B cell (primary cell): ENCODE measurements at places on chromosomes 7 and 10.
A peak's percentile ranks its signal among the peaks of the same experiment; 100 is the strongest.

GRCh38 chr7:147519062-147519461 lies 1071.5 kb upstream of the C7orf33 start:
- DNase-seq, result no peak

GRCh38 chr7:20788420-20788990 lies 1.8 kb upstream of the SP8 start:
- DNase-seq, result no peak

- DNase-seq, result no peak
Measured at GRCh38 chr10:28090506-28090905, 91.6 kb upstream of the ODAD2 start.

DNA sequence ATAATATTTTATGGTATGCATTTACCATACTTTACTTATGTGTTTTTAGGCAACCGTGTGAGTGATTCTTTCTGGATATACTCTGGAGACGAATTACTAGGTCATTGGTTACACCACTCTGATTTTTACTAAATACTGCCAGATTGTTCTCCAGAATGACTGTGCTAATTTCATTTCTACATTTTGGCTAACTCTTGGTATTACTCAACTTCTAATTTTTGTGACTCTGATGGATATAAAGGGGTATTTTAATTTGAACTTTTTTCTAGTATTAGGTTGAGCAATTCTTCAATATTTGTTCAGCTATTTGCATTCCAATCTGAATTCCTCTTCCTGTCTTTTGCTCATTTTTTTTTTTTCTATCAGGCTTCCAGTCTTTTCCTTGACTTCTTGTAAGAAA lies 223.6 kb downstream of the MDFIC start:
- no peak for DNase-seq

- no peak for DNase-seq
Measured at GRCh38 chr10:865257-865656, 66.2 kb downstream of the LARP4B start.

- no peak for DNase-seq
Measured at GRCh38 chr10:69786791-69787190, 14.9 kb upstream of the COL13A1 start.

DNA sequence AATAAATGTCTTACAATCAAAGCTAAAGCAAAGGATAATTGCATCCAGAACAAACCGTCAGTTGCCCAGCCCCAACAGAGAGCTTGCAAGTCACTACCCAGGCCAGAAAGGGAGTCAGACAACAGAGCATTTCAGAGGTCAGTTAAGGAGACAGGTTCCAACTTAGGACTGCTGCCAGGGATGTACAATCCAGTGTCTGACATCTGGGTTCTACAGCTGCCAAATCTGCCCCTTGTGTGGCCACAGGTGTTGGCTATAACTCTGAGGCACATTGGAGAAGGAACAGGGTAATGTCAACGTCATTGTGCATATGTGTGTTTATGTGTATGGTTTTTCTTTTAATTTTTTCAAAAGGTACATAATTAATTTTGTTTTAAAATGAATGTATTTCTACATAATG lies 85.2 kb upstream of the GLCCI1 start:
- no peak for DNase-seq

GRCh38 chr7:155845226-155845625 lies 33.0 kb upstream of the SHH start:
- DNase-seq, result no peak

DNA sequence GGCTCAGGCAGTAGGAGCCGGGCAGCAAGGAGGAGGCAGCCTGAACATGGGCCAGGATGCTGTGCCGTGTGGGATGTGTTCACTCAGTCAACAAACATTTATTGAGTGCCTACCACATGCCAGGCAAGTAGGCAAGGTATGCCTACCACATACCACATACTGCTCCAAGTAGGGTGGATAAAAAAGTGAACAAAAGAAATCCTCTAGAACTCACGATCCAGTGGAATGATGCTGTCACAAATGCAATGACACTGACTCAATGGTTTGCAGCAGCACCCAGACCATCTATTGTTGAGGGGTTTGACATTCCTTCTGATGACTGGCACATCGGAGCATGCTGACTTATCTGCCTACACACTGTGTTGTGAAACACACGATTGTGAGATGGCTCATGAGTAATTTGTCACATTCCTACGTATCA lies 413.5 kb downstream of the NRG3 start:
- no peak for DNase-seq

- no peak for DNase-seq
Measured at GRCh38 chr7:40538281-40538680, 403.5 kb downstream of the SUGCT start.

GRCh38 chr7:84194484-84195271 lies at the start of gene SEMA3A:
SEMA3A (minus strand) TSS chr7:84194789; CDS start chr7:84194586, 203 bp downstream.
- DNase-seq, result no peak

- DNase-seq, result peak; percentile 5
Measured at GRCh38 chr10:86899132-86899531, 58.3 kb downstream of the MMRN2 start.

- no peak for DNase-seq
Measured at GRCh38 chr7:3697472-3697871, 396.4 kb downstream of the SDK1 start.

GRCh38 chr10:29951441-29951931 lies 107.9 kb downstream of the JCAD start:
- DNase-seq, result no peak

GRCh38 chr7:45876519-45876918 lies 3.6 kb upstream of the CCDC201 start:
- no peak for DNase-seq

GRCh38 chr7:11506417-11506816 lies 325.6 kb downstream of the THSD7A start:
- no peak for DNase-seq

- DNase-seq, result no peak
Measured at GRCh38 chr7:153084278-153084677, 324.7 kb downstream of the ACTR3B start.

GRCh38 chr7:148540041-148540738 lies 50.4 kb upstream of the C7orf33 start:
- no peak for DNase-seq

DNA sequence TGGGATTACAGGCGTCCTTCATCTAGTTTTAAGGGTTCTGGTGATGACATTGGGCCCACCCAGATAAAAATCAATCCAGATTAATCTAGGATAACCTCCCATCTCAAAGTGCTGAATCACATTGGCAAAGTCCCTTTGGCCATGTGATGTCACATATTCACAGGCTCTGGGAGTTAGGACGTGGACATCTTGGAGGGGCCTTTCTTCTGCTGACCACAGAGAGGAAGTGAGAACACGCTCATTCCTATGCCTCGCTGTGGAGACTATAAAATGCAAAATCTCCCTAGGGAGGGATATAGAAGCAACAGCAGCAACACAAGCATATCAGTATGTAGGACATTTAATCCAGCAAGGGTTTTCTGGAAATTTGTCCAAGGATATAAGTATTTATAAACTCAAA lies 266.0 kb upstream of the PITRM1 start:
- DNase-seq, result no peak

GRCh38 chr7:83455612-83456011 lies 193.3 kb downstream of the SEMA3E start:
- DNase-seq, result no peak

DNA sequence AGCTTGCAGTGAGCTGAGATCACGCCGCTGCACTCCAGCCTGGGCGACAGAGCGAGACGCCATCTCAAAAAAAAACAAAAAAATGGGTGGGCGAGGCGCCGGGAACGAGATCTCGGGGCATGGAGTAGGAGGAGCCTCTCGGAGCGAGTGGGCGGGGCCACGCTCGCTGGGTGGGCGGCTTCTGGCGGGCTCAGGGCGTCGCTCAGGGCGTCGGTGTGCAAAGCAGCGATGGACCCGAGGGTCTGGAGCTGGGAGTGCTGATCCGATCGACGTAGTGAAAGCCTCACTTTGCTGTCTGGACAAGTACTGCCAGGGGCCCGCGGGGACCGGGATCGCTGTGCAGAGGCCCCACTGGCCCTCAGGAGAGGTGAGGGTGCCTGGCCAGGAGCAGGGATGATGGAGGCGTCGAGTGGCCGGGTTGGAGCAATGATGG lies 22.6 kb upstream of the AMZ1 start:
- DNase-seq, result no peak

DNA sequence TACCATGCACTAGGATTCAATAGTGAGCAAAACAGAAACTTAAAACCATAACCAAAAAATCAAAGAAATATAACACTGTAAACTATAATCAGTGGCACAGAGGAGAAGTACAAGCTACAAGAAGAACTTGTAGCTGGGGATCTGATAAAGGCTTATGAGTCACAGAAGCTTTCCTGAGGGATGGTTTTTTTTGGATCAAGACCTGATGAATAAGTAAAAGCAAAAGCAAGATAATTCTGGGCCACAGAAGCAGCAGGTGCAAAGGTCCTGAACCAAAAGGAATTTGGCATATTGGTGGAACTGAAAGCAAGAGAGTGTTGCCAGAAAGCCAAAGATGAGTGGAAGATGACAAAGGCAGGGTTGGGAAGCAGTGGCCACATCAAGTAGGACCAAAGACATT lies 37.4 kb upstream of the BET1 start:
- DNase-seq, result no peak

- no peak for DNase-seq
Measured at GRCh38 chr10:120917521-120918250, 66.5 kb downstream of the WDR11 start.

GRCh38 chr7:83610649-83611304 lies 38.2 kb downstream of the SEMA3E start:
- DNase-seq, result no peak

GRCh38 chr7:126574276-126575250 lies 678.2 kb downstream of the GRM8 start:
- no peak for DNase-seq

DNA sequence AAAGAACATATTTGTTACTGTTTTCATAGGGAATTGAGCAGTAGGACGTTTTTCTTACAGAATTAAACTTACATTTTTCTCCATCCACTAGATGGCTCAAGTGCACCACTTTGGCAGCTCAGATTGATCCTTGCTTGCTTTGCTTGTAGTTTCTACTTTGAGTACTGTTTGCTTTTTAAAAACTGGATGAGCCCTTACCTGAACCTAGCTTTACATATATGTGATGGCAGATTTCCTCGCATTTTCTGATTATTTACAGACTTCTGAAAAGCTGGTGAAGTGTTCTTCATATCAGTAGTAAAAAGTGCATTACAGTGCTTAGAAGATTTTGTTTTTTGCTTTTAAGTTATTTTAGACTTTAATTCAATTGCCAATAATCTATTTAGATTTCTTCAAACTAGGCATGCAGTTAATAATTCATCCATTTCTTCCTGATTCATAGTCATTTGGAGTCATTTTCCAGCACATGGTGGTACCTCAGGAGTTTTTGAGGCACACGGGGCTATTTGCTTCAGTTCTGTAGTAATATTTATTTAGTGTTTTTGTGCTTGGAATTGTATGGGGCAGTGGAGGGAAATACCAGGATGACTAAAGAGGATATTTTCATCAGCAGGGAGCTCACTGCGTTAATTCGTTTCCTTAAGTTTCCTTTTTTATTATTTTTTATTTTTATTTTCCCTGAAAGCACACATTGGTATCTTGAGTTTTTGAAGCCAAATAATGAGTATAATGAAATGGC lies 57.3 kb downstream of the MAPK8 start:
- peak; percentile 59 for DNase-seq

DNA sequence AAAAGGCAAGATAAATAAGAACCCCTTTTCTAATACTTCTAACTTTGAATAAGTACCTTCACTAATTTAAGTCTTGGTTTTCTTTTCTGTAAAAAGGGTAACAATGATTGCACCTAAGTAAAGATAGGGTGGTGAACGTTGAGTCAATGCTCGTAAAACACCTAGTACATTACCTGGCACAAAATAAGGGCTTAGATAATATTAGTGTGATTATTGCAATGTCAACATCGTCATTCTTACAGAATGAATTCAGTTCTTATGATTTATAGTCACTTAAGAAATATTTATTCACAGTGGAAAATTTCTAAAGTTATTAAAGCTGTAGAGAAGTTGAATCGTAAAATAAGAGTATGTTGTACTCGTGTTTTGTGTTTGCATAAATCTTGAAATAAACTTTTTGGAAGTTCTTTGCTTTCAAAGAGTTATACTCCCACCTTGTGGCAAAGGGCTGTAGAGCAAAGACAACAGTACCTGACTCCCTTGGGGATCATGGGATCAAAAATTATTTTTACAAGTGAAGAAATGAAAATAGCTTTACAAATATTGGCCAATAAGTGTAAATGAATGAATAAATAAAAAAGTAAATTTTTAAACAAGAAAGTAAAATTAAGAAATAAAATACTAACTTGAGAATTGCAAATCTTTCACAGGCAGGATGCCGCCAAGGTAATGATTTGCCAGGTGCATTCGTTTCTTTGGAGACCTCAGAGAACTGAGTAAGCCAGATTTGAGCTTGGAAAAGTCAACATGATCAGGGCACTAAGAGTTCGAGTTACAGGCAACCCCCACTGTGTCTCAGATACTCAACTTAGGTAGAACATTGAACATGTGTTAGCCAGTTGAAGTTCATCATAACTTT lies 285.8 kb upstream of the CACNA2D1 start:
- no peak for DNase-seq

DNA sequence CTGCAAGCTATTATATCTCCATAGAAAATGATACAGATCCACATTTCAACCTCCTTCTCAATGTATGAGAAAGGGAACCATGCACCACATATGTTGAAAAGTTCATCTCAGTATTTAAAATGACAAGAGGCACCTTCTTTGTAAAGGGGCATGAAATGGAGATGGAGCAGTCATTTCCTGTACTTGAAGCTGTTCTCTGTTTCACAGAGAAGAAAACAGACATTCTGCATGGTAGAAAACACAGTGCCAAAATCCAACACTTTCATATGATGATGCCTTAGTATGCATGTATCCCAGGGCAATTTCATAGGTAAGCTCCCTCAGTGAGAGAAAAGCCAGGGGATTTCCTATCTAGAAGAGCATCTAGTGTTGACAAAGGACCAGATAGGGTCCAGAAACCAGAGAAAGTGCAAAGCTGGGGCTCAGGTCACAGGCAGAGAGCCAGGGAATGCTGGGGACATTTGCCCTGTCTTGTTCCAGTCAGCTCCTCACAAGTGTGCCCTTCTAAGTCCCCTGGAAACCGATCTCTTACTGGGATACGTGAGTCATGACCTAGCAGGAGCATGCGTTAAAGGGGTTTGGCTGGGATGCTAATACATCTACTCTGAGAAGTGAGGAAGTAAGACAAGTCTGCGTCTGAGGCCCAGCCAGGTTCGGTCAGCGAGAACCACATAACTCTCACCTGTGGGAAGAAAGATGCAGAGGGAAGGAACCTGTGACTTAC lies 118.7 kb downstream of the ICA1 start:
- DNase-seq, result no peak

DNA sequence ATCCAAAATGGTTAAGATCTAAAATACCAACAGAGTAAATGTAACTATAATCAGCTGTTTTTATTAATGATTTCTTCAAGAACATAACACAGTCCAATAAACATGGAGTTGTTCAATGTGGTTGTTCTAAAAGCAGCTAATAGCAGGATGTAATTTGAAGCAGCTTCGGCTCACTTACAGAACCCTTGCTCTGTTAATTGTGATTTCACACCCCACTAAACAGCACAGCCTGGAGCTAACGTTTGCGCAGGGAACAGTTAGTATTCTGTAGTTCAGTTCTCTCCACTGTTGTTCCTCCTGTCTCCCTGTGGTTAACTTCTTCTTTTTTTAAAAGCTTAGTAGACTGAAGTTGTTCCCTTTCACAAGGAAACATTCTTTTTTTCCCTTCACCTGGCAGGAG lies 104.0 kb downstream of the GRM3 start:
- DNase-seq, result no peak
